ENCODE measurements at places on chromosomes 11 and 22. TPM values are rescaled to one million over a fixed set of nuclear protein-coding genes. Genes with fewer than 3 reads are reported as not detected.
A peak's percentile ranks its signal among the peaks of the same experiment; 100 is the strongest.

DNA sequence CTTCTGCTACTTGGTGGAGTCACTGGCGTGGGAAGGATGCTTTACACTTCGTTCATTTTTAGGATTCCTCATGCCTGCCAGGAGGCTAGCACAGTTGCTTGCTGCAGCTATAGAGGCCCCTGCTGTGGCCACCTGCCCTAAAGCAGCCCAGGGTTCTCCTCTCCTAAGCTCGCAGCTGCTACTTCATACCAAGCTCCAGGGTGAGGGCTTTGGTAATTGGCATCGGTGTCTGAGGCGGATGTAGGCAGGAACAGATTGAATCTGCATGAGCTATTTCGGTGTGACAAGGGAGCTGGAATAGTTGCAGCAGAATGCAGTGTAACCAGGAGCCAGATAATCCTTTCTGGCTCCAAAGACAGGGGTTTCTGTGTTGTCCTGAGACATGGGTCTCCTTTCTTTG, 133.1 kb downstream of the MICAL2 start:
- H3K36me3 ChIP-seq, result no peaks in the 10 kb centered on the region
- H3K27me3 ChIP-seq, result no peaks in the 10 kb centered on the region
- no peak overlapping the region for H3K4me3 ChIP-seq
- no peak overlapping the region for H3K27ac ChIP-seq

GRCh38 chr11:19676475-19677380, 35.9 kb upstream of the NAV2 start:
- no peak for DNase-seq
- H3K36me3 ChIP-seq, result no peaks in the 10 kb centered on the region
- no peaks in the 10 kb centered on the region for H3K4me1 ChIP-seq
- H3K4me3 ChIP-seq, result no peak overlapping the region

Gene KLHDC7B
- 4.3 TPM for polyA plus RNA-seq

Gene CD248
- polyA plus RNA-seq, result 0.18 TPM

Gene SYT7
- not detected for polyA plus RNA-seq

DNA sequence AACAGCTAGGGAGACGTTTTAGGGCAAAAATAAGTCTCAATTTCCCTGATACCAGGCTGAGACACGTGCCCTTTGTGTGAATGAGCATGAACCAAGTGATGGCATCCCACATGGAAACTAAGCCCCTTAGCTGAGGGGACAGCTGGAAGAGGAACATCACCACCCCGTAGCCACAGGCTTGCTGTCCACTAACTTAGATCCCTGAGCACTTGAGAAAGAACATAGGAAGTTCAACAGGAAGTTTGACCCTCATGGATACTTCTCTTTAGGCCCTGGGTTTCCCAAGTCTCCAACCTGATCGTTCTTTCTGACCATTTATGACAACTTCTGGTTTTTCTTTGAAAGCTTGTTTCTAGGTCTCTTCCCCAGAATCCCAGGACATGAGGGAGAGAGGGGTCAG, 11.6 kb upstream of the CKAP5 start:
- DNase-seq, result no peak
- H3K27ac ChIP-seq, result no peak overlapping the region
- H3K4me1 ChIP-seq, result no peaks in the 10 kb centered on the region
- H3K36me3 ChIP-seq, result no peaks in the 10 kb centered on the region
- no peak overlapping the region for H3K4me3 ChIP-seq

DNA sequence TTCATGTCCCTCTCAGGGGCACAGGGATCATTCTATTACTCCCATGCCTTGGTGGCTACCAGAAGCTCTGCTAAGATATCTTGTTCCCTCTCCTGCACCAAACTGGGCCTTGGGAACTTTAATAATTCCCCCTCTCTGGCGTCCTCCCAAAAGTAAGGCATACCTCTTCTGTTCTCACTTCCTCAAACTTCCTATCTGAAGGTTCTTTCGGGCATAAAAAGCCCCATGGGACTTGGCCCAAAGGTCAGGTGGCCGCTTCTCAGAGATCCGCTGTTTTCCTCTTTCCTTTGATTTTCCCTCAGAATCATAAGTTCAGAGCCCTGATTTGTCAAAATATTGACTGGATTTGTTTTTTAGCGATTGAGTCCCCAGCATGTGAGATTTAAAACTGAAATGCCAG, 13.0 kb downstream of the POLD3 start:
- no peak overlapping the region for H3K27ac ChIP-seq
- no peak for DNase-seq
- no peaks in the 10 kb centered on the region for H3K27me3 ChIP-seq
- no peak overlapping the region for H3K4me3 ChIP-seq
- H3K4me1 ChIP-seq, result peaks cover 4% of the 10 kb centered on the region

DNA sequence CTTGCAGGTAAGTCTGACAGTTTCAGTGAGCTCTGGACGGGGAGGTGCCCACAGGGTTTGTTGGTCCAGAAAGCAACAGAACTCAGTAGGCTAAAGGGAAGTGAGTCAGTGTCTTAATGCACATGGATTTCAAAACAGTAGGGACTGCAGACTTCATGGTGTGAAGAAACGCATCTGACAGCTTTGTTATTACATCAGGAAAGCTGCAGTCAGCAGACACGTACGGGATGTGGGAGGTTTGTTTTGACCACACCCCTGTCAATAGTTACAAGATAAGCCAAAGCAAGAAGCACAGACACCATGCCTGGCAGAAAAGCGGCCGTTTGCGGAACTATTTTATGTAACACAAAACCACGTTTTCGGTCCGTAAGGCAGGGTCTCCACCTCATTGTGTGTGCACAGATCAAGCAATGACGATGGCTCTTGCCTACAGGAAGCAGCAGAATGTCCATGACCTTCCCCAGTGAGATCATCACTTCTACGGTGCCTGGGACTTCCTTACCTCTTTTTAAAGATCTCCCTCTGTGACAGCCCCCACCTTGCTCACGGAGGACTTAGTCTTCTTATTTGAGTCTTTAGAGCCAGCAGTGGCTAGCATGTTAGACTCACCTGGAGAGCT, 58.2 kb upstream of the FTH1 start:
- peaks cover 8% of the 10 kb centered on the region for H3K36me3 ChIP-seq
- H3K27me3 ChIP-seq, result peaks cover 4% of the 10 kb centered on the region
- DNase-seq, result peak; percentile 88
- H3K4me3 ChIP-seq, result peak overlapping the region; percentile 16

Gene TMEM132A
- not detected for polyA plus RNA-seq

- no peaks in the 10 kb centered on the region for H3K27me3 ChIP-seq
- H3K27ac ChIP-seq, result no peak overlapping the region
- no peak overlapping the region for H3K4me3 ChIP-seq
Measured at GRCh38 chr11:70700453-70700852, 302.1 kb downstream of the CTTN start.

- H3K4me1 ChIP-seq, result no peaks in the 10 kb centered on the region
Measured at GRCh38 chr22:27980424-27981148, 61.5 kb upstream of the PITPNB start.

Gene TBX10
- not detected for polyA plus RNA-seq

Gene TOLLIP
- polyA plus RNA-seq, result 29.4 TPM

Gene LAYN
- polyA plus RNA-seq, result not detected

- no peak for DNase-seq
- H3K27ac ChIP-seq, result no peak overlapping the region
- no peak overlapping the region for H3K4me3 ChIP-seq
- no peaks in the 10 kb centered on the region for H3K36me3 ChIP-seq
- H3K27me3 ChIP-seq, result no peaks in the 10 kb centered on the region
Measured at GRCh38 chr11:42410251-42410955, 901.4 kb upstream of the API5 start.

GRCh38 chr11:18501629-18502028, 25.1 kb downstream of the TSG101 start:
- H3K4me1 ChIP-seq, result peaks cover 5% of the 10 kb centered on the region
- no peak overlapping the region for H3K4me3 ChIP-seq
- H3K27me3 ChIP-seq, result no peaks in the 10 kb centered on the region

DNA sequence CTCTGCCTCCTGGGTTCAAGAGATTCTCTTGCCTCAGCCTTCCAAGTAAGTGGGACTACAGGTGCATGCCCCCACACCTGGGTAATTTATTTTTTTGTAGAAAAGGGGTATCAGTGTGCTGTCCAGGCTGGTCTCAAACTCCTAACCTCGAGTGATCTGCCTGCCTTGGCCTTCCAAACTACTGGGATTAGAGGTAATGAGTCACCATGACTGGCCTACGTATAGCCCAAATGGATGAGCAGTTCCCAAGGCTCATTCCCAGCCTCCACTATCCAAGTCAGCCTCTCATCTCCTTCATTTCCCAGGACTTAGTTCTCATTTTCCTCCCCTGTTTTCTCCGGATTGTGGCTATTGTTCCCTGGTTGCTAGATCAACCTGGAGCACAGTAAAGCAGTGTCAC, 5.6 kb downstream of the CCT8L2 start:
- H3K4me1 ChIP-seq, result no peaks in the 10 kb centered on the region
- no peak overlapping the region for H3K4me3 ChIP-seq
- no peaks in the 10 kb centered on the region for H3K36me3 ChIP-seq
- H3K27me3 ChIP-seq, result peaks cover 4% of the 10 kb centered on the region
- H3K27ac ChIP-seq, result no peak overlapping the region

GRCh38 chr11:67301313-67301921, 1.9 kb upstream of the SSH3 start:
- no peak for DNase-seq
- H3K4me1 ChIP-seq, result peaks cover 13% of the 10 kb centered on the region
- peaks cover 15% of the 10 kb centered on the region for H3K36me3 ChIP-seq
- H3K27me3 ChIP-seq, result no peaks in the 10 kb centered on the region

DNA sequence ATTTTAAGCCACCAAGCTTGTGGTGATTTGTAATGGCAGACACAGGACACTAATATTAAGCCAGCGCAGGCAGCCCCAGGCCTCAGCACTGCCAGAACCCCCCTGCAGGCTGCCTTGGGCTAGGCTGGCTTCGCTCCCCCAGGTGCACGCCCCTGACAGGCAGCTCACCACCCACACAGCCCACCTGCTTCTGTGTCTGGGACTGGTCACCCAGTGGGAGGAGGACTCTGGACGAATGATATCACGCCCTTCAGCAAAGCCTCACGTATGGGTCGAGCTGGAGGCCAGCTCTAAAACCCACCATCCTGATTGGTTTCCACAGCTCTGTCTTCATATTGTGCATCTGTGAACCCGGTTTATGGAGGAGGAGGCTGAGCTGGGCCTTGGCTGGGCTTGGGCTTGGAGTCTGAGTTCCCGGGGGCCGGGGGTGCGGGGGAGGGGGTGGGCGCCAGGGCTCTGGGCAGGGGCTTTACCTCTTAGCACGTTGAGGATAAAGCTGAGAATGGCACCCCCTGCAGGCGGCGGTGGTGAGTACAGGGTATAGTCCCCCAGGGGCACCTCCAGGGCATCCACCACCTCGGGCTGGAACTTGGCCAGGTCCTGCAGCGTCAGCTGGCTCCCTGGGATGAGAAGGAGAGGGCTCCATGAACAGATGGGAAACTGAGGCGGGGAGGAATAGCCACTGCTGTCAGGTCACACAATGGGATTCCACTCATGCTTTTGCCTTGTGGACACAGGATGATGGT, 13.8 kb downstream of the GGT5 start:
- H3K4me1 ChIP-seq, result peaks cover 6% of the 10 kb centered on the region
- H3K36me3 ChIP-seq, result no peaks in the 10 kb centered on the region

- H3K27me3 ChIP-seq, result no peaks in the 10 kb centered on the region
- DNase-seq, result no peak
- peaks cover 44% of the 10 kb centered on the region for H3K4me1 ChIP-seq
- H3K36me3 ChIP-seq, result no peaks in the 10 kb centered on the region
Measured at GRCh38 chr11:47523490-47524225, 29.3 kb downstream of the CELF1 start.

- DNase-seq, result no peak
- H3K4me1 ChIP-seq, result peaks cover 6% of the 10 kb centered on the region
- H3K27me3 ChIP-seq, result peaks cover 42% of the 10 kb centered on the region
- H3K27ac ChIP-seq, result no peak overlapping the region
Measured at GRCh38 chr11:126992804-126993111, 7.8 kb downstream of the KIRREL3 start.

GRCh38 chr11:57946628-57947027, 77.1 kb upstream of the OR9Q1 start:
- no peak overlapping the region for H3K27ac ChIP-seq
- H3K4me3 ChIP-seq, result no peak overlapping the region
- no peaks in the 10 kb centered on the region for H3K4me1 ChIP-seq
- H3K27me3 ChIP-seq, result no peaks in the 10 kb centered on the region
- DNase-seq, result no peak

DNA sequence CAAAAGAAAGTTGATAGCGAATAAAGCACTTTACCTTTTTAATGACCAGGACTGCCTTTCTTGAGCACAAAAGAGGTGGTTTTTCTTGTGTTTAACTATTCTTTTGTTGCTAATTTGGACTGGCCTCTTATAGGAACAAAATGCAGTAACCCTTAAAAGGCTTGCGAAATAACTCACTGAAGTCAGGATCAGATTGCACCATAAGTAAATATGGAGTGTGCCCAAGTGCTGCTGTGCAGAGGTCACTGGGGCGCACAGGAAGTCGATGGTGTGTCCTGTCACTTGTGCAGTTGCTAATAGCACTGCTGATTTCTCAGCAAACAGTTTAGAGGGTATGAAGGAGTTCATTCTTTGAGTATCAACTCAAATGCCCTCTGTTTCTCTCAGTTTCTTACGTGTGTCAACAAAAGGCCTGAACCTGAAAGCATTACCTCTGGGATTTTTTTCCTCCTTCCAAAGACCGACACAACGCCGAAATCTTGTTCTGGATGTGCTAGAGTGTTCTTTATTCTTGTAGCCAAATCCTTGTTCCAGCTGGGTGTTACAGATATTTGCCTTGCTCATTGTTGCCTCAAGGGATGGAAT, 71.3 kb downstream of the ATXN10 start:
- H3K4me1 ChIP-seq, result no peaks in the 10 kb centered on the region
- peaks cover 61% of the 10 kb centered on the region for H3K36me3 ChIP-seq
- H3K27me3 ChIP-seq, result no peaks in the 10 kb centered on the region

GRCh38 chr11:87573708-87574107, 536.0 kb downstream of the TMEM135 start:
- H3K27ac ChIP-seq, result no peak overlapping the region
- no peaks in the 10 kb centered on the region for H3K27me3 ChIP-seq
- no peak for DNase-seq
- no peak overlapping the region for H3K4me3 ChIP-seq

Data from naive B cell (primary cell).